ENCODE measurements at places on chromosomes 16 and 17. TPM values are rescaled to one million over a fixed set of nuclear protein-coding genes. Genes with fewer than 3 reads are reported as not detected.

Gene KRTAP9-8
- not detected for total RNA-seq

GRCh38 chr16:24132797-24133155 is 123.4 kb upstream of the CACNG3 start:
- no peak for DNase-seq

DNA sequence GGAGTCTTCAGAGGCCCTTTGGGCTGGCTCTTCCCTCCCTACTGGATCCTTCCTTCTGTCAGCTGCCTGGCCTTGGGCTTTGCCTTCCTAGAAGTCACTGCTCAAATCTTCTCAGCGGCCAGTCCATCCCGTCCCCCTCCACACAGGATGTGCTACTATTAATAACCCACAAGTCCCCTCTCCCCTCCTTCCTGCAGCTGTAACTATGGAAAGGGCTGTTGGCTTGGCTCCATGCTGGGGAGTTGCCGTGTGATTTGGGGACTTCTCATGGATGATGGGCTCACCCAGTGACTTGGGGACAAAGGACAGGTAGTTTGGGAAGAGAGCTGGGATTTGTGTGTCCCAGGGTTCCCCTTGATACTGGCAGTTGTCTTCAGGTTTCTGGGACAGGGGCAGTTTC is 19.4 kb downstream of the TMEM94 start:
- DNase-seq = no peak

Gene ORC6
- total RNA-seq = 28.4 TPM

DNA sequence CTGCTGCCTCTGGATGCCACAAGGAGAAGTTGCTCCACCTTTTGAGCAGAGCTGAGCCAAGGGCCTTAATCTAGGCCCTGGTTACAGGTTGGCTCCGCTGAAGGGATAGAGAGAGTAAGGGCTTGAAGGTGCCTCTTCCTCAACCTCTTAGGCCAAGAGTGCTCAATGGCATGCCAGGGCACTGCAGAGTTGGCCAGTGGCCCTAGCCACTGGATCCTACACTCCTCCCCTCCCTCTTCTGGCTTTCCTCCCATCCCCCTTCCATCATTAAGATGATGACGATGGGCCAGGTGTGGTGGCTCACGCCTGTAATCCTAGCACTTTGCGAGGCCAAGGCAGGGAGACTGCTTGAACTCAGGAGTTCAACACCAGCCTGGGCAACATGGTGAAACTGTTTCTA is 50.5 kb downstream of the MYO18A start:
- DNase-seq = no peak

- DNase-seq = no peak
Observed at GRCh38 chr16:89048871-89049422, 44.7 kb upstream of the ACSF3 start.

- DNase-seq = no peak
Observed at GRCh38 chr17:48471817-48472410, 41.9 kb upstream of the SKAP1 start.

GRCh38 chr17:81228420-81228819 is 5.7 kb upstream of the CEP131 start:
- no peak for DNase-seq

Gene SARM1
- 10.8 TPM for total RNA-seq

Gene ACSM3
- total RNA-seq = 42.8 TPM

- no peak for DNase-seq
Observed at GRCh38 chr16:56763291-56763916, 33.5 kb downstream of the NUP93 start.

GRCh38 chr17:82092995-82093751 is 4.9 kb downstream of the FASN start:
- no peak for DNase-seq

GRCh38 chr17:75877752-75878173 is 618 bp downstream of the TRIM47 start:
- DNase-seq = peak; percentile 81

Gene SPNS3
- total RNA-seq = 0.90 TPM

Gene ABCC6
- 14.5 TPM for total RNA-seq

DNA sequence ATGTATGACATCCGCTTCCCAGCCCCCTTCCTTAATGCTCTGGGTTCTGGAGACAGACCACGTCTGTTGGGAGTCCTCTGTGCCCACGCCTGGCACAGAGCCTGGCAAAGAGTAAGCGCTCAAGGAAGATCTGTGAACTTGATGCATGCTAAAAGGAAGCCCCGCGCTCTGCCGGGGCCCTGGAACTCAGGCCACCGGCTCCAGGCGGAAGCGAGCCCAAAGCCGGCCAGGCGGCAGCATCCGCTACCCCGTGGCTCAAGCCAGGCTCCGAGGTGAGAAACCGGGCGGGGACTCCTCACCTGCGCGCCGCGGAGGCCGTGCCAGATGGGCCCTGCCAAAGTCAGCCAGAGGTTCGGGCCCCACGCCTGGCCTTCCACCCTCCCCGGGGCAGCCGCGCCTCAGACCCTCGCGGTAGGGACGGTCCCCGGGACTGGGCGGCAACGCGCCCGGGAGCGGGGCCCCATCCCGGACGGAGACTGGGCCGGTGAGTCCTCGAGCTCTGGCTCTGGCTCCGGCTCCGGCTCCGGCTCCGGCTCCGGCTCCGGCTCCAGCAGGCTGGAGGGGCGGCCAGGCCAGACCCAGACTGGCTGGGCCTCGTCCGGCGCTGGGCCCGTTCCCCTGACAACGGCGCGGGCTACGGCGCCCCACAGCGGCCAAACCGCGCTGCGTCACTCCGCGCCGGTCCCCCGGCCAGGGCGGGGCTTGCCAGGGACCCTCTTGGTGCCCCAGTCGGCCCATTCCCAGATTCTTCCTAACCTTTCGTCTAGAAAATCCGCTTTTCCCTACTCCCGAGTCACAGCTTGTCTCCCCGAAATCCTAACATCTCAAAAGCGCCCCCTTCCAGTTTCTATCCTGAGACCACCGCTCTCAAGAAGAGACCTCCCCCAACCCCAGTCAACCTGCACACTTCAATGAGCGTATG is at the start of gene ZDHHC1:
ZDHHC1 (minus strand) TSS at position 606 of the 922 bp plus-strand sequence. CDS start 8,702 bp downstream, outside the sequence.
- peak; percentile 73 for DNase-seq

Gene UNC13D
- total RNA-seq = 25.9 TPM

DNA sequence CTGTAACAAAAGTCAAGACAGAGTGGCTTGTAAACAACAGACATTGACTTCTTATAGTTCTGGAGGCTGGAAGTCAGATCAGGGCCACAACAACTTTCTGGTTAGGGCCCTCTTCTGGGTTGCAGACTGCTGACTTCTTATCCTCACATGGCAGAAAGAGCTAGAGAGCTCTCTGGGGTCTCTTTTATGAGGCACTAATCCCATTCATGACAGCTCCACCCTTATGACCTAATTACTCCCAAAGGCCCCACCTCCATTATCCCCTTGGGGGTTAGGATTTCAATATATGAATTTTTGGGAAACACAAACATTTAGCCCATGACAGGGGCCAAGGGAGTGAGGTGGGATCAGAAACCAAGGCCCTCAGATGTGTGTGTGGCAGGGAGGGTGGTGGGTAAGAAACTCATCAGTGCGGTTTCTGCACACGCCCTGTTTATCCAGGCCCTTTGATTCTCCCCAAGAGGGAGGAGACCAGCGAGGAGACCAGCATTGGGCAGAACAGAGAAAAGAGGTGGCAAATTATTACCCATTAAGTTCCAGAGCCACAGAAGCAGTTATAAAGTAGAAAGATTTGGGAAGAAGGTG is 74.8 kb downstream of the UTP18 start:
- DNase-seq = no peak

DNA sequence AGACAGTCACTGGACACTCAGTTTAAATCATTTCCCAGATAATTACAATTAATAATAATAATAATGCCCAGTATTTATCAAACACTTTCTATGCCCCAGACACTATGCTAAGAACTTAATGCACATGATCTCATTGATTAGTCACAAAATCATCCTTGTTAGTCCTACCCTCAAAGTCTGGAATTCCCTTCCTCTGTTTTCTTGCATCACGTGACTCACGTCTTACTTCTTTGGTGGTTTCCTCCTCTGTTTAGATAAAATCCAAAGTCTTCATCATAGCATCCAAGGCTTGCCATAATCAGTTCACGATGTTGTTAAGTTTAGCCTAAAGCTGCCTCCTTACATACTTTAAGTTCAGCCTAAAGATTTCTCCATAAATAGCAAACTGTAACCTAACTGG is 471.9 kb downstream of the PMP22 start:
- DNase-seq = no peak

- no peak for DNase-seq
Observed at GRCh38 chr16:24101431-24101830, 154.7 kb upstream of the CACNG3 start.

- DNase-seq = no peak
Observed at GRCh38 chr17:28033972-28034714, 8.3 kb upstream of the NLK start.

Gene FBXO39
- total RNA-seq = not detected

DNA sequence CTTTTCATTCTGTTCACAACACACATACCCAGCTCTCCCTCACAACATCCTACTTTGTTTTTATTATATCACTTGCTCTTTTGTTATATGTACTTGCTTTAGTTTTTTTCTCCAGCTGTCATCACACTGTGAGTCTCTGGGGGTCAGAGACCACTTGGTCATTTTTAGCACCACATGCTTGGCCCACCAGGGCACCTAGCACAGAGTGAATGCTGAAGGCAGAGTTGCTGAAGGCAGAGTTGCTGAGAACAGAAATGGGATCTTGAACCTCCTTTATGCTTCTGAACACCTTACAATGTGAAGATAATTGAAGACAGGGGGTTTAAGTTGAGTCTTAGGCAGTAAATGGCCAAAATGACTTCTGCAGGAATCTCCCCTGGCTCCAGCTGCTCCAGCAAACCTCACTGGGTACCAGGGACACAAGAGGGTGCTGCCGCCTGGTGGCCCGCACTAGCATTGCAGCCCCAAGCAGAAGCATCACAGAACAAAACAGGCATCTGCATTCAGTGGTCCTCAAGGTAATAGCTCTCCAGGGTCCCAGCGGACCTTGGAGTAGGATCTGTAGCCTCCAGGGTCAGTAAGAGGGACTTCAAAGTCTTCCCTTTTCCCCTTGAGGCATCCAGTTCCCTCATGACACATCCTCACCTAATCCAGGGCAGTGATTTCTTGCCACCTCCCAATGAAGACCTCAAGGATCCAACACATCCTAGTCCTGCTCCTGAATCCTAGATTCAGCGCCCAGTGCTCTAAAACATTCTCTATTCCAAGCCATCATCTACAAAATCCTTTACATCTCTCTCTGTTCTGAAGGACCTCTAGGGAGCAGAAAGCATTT is 1972.6 kb downstream of the TP53TG3F start:
- no peak for DNase-seq

Gene SLC12A3
- total RNA-seq = not detected

GRCh38 chr16:59759296-59759695 is 1025.2 kb upstream of the GOT2 start:
- DNase-seq = no peak

GRCh38 chr17:9241774-9242496 is 220.6 kb downstream of the NTN1 start:
- no peak for DNase-seq

Gene TP53TG3
- not detected for total RNA-seq

Gene SLC38A7
- 10.8 TPM for total RNA-seq

- peak; percentile 52 for DNase-seq
Observed at GRCh38 chr17:16415031-16415924, at the start of gene TRPV2. Gene TRPV2, plus strand, starts transcription at chr17:16415571. Its CDS starts 2,098 bp downstream, at chr17:16417669.

- no peak for DNase-seq
Observed at GRCh38 chr17:44909681-44910144, 5.6 kb downstream of the GFAP start.

All from colonic mucosa (tissue), 4 donors.